ENCODE measurements at places on chromosomes 7 and 10.

DNA sequence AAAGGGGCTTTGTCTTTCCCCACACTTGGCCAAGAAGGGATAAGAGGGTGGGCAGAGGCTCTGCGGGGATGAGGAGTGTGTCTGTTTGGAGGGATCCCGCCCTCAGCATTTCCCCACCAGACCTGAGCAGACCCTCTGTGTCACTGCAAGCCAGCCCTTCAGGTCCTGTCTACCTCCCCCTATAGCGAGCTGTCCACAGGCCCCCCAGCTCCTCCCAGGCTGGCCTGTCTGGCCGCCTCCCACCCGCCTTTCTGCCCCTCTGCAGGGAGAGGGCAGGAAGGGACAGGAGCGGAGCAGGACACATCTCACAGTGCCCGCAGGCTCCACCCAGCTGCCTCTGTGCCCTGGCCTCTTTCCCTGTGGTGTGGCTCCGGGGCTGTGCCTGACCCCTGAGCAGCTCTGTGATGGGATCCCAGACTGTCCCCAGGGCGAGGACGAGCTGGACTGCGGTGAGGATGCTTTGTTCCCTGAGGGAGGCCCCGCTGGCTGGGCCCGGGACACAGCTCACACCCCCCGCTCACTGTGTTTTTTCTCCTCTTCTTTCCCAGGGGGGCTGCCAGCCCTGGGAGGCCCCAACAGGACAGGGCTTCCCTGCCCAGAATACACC, 17.5 kb upstream of the ZNF467 start:
- no peak for DNase-seq

- peak; percentile 63 for DNase-seq
Observed at GRCh38 chr10:132329565-132330485, 2.2 kb upstream of the LRRC27 start.

GRCh38 chr10:81040031-81040430, 502.3 kb downstream of the SH2D4B start:
- no peak for DNase-seq

- DNase-seq: no peak
Observed at GRCh38 chr10:29199941-29200679, 88.8 kb upstream of the LYZL1 start.

DNA sequence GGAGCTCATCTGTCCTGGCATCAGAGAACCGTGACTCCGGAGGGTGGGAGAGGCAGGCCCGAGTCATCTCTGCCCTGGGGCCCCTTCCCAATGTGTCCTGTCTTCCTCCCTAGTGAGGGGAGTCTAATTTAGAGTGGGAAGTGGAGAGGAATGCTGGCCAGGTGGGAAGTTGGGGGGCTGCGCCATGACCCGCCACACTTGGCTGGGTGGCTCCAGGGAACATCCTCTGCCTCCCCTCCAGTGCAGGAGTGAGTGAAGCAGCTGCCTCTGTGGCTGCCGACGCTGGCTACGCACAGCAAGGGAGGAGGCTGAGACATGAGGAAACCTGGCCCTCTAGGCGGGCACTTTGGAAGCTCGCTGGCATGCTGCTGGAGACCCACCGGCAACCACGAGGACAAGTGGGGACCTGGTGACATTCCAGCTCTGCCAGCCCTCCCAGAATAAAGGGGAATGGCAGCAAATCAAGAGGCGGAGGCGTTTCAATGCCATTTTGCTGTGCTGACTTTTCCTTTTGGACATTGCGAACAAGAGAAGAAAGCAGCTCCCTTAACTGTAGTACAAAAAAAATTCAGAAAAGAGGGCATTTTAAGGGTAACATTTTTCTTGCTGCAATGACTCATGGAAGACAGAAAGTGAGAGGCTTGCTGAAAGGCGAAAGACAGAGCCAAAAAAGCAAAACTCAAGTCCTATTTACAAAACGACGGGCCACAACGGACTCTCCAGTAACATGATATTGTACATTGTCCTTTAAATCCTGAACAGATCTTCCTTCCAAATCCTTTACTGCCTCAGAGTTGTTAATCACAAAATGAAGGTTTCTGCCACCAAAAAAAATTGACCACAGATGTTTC, 121.2 kb upstream of the PITRM1 start:
- DNase-seq: peak; percentile 67

DNA sequence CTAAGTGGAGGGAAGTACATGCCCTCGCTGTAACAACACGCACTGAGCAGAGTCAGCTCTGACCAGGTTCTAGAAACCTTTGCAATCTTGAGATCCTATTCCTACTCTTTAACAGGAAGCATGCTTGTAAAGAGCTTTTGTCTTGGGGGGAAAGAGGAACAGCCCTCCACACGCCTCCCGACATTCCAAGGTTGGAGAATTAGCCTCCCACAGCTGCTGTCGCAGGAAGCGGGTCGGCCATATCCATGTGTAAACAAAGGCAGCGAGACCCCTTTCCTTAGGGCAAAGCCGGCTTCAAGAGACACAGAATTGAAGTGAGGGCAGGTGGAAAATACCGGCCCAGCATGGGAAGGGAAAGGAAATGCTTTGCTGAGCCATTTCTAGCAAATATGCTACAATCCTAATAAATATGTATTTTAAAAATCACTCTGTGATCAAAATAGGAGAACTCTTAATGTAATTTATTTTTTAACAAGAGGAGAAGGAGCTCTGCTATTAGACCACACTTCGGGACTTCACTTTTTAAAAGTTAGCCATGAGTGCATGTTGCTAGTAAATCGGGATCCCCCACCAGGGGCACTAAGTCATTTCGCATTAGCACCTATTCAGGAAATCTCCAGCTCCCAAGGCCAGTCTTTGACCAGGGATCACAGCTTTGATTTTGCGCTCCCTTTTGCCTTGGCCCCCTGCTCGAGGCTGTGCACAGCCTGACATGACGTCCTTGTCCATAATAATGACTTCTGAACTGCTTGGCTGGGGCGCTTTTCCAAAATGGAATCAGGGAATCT, 55.9 kb downstream of the FAM204A start:
- no peak for DNase-seq

DNA sequence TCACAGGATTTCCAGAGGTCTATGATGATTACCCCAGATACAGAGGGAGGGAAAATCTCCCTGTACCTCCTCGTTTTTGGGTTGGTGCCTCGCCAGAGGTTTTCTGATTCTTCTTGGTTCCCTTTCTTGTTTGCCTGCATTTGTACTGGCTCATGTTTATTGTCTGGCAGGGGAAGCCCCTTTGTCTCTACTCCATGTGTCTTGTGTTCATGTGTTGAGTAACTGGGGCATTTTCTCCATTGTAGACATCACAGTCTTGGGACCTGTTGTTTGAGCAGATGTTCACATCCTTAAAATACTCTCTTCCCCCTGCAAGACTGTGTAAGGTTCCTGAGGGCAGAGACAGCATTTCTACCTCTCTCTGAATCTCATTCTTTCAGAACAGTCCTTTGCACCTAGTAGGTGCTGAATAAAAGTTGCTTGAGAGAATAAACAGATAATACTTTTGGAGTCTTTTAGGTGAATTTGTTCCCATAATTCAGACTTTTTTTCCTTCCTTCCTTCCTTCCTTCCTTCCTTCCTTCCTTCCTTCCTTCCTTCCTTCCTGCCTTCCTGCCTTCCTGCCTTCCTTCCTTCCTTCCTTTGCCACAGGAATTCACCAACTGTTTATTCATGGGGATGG, 25.1 kb downstream of the CDK14 start:
- no peak for DNase-seq

- no peak for DNase-seq
Observed at GRCh38 chr7:74193054-74193453, 16.8 kb upstream of the LAT2 start.

GRCh38 chr10:35635576-35635975, 6.5 kb downstream of the FZD8 start:
- DNase-seq: peak; percentile 73

- DNase-seq: peak; percentile 59
Observed at GRCh38 chr7:20301311-20301939, 29.3 kb upstream of the ITGB8 start.

DNA sequence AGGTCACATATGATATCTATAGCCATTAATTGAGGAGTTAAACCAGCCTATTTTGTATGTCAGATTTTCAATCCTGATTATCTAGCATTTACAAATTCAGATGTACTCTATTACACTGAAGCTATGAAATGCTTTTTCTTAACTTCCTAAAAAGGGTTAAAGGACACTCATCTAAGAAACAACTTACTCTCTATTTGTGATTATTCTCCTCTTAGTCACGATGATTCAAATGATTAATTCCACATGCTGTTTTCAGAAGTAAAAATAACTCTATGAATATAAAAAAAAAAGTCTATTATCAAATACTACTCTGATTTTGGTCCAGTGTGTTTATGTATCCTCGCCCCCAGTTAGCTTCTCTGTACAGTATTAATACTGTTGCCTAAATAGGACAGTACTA, 1199.9 kb downstream of the GATA3 start:
- DNase-seq: peak; percentile 89

GRCh38 chr7:40418983-40419382, 284.2 kb downstream of the SUGCT start:
- DNase-seq: no peak

- DNase-seq: no peak
Observed at GRCh38 chr10:60913657-60914056, 30.3 kb downstream of the RHOBTB1 start.

GRCh38 chr10:74104480-74104879, 46.1 kb downstream of the AP3M1 start:
- DNase-seq: no peak

- DNase-seq: no peak
Observed at GRCh38 chr10:79176949-79177602, 108.3 kb downstream of the ZMIZ1 start.

DNA sequence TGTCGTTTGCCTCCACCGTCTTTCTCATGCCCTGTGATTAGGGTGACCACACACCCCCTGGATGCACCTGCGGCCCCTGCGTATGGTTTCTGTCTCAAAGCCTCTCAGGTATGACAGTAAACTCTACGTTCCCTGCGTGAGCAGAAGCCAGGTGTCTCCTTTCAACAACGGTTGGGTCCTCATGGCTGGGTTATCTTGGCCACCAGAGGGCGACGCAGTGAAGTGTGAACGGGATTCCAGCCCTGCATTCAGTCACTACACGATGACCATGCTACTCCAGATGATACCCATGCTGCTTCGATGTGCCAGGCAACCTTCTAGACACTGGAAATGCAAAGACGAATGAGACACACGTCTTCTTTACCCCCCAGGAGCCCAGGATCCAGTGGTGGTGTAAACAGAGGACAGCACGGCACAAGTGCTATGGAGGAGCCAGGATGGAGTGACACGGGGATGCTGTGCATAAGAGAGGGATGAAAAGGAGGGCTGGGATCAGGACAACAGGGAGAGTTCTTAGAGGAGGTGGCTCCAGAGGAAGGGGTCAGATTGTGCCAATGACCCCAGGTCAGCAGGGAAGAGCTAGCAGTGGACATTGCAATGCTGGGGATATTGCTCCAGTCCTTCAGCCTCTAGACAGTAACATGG, 228.1 kb upstream of the PFKP start:
- DNase-seq: peak; percentile 7

GRCh38 chr7:156963472-156963871, 14.0 kb downstream of the NOM1 start:
- no peak for DNase-seq

- no peak for DNase-seq
Observed at GRCh38 chr7:154750353-154750801, 252.5 kb downstream of the PAXIP1 start.

GRCh38 chr7:128703609-128704241, 31.6 kb downstream of the GARIN1A start:
- peak; percentile 36 for DNase-seq

GRCh38 chr10:114634609-114634979, 23.5 kb downstream of the ABLIM1 start:
- DNase-seq: peak; percentile 69

- DNase-seq: no peak
Observed at GRCh38 chr7:23955145-23955544, 245.1 kb downstream of the STK31 start.

Measured in fibroblast of mammary gland (primary cell).